ENCODE measurements at places on chromosomes 1 and 21.

DNA sequence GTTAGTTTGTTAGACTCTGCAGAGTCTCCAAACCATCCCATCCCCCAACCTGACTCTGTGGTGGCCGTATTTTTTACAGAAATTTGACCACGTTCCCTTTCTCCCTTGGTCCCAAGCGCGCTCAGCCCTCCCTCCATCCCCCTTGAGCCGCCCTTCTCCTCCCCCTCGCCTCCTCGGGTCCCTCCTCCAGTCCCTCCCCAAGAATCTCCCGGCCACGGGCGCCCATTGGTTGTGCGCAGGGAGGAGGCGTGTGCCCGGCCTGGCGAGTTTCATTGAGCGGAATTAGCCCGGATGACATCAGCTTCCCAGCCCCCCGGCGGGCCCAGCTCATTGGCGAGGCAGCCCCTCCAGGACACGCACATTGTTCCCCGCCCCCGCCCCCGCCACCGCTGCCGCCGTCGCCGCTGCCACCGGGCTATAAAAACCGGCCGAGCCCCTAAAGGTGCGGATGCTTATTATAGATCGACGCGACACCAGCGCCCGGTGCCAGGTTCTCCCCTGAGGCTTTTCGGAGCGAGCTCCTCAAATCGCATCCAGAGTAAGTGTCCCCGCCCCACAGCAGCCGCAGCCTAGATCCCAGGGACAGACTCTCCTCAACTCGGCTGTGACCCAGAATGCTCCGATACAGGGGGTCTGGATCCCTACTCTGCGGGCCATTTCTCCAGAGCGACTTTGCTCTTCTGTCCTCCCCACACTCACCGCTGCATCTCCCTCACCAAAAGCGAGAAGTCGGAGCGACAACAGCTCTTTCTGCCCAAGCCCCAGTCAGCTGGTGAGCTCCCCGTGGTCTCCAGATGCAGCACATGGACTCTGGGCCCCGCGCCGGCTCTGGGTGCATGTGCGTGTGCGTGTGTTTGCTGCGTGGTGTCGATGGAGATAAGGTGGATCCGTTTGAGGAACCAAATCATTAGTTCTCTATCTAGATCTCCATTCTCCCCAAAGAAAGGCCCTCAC is at the start of gene OLIG2:
TSS of gene OLIG2 (plus strand) at position 447 of the 954 bp plus-strand sequence. CDS start 928 bp downstream, outside the sequence.
- DNase-seq = no peak

DNA sequence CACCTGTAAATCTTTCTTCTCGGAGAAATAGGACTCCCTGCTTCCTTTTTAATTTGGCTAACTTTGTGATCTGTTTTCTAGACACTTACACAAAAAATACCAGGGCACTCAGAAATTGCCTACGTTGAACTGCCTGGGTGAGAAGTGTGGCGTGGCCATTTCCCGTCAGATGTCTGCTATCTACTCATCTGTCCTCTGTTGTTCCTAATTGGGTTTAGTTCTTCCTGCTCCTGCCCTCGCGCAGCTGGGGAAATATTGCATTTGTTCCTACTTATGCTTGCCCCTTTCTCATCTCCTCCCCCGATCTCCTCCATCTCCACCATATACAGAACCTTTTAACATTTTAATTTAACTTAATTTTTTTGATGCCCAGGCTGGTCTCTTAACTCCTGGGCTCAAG is 55.1 kb downstream of the CD58 start:
- no peak for DNase-seq

DNA sequence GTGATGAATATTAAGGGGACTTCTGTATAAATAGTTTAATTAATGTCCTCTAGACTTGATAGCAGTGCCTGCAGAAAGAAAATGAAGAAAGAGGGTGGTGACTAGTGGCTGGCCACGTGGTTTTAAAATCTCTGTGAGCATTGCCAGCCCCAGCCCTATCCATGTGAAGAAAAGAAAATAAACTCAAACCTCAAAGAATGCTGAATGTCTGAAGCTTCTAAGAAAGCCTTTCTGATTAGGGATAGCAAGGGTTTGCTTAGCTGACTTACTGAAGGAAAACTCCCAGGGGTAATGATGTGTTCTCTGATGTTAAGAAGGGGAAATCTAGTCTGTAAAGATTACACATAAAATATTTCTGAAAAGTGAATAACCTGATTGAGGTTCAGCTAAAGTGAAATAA is 31.8 kb downstream of the ADGRL2 start:
- no peak for DNase-seq

DNA sequence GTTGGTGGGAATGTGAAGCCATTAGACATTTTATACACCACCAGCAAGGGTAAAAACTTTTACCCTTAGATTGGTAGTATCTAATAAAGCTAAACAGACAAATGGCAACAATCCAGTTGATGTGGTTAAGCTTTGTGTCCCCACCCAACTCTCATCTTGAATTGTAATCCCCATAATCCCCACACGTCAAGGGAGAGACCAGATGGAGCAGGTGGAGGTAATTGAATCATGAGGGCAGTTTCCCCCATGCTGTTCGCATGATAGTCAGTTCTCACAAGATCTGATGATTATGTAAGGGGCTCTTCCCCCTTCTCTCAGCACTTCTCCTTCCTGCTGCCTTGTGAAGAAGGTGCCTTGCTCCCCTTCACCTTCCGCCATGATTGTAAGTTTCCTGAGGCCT is 602.3 kb downstream of the NUF2 start:
- DNase-seq = no peak

DNA sequence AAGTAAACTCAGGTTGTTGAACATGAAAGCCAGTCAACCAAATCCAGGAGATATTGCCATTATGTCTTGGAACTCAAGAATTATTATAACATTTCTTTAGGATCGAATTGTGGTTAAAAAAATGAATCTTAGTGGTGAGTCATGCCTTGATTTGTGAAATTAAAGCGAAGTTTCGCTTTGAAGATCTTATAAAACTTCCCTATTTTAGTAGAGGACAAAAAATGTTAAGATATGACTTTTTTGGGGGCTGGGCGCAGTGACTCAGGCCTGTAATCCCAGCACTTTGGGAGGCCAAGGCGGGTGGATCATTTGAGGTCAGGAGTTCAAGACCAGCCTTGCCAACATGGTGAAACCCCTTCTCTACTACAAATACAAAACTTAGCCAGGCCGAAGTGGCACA is 39.5 kb upstream of the PTBP2 start:
- no peak for DNase-seq

DNA sequence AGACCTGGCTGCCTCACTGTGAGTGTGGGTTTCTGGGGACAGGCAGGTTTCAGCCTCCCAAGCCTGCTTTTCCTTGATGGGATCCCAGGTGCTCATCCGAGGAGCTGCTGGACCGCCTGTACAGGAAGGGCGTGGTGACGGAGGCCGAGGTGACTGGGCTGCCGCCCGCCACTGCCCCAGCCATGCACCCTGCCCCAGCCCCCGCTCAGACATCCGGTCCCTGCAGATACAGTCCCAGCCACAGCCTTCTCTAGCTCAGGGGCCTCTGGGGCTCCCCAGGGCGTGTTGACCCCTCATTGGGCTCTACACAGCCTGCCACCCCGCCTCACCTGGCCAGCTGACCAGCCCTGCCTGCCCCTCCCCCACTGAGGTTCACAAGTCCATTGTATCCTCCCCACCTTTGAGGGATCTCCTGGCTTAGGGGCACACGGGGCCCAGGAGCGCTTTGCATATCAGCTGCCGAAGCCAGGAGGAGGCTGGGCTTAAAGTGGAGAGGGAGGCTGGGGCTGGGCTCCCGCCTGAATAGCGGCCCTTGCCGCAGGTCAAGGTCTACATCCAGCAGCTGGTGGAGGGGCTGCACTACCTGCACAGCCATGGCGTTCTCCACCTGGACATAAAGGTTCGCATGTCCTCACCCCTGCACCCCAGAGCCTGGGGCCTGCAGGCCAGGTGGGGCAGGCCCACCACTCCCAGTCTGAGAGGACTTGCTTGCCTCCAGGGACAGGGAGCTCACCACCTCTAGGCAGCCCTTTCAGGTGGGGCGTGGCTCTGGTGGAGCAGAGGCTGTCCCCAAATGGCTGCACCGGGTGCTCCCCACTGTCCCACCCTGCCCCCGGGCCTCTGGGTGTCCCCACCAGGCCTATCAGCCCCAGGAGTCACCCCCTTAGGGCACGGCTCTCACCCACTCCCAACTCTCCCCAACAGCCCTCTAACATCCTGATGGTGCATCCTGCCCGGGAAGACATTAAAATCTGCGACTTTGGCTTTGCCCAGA is 38.5 kb downstream of the TRIM11 start:
- no peak for DNase-seq

DNA sequence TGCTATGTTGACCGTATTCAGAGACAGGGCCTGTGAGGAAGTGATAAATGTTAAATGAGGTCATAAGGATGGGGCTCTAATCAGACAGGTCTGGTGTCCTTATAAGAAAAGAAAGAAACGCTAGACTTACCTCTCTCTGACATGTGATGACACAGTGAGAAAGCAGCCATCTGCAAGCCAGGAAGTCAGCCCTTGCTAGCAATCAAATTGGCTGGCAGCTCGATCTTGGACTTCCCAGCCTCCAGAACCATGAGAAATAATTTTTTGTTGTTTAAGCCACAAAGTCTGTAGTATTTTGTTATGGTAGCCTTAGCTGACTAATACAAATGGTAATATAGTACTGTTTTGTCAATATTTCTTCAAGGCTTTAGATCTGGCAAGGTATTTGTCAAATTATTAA is 25.1 kb upstream of the AGL start:
- no peak for DNase-seq

- no peak for DNase-seq
Observed at GRCh38 chr1:186225096-186225495, 150.0 kb downstream of the TPR start.

GRCh38 chr1:213689260-213689659 is 298.5 kb upstream of the PROX1 start:
- DNase-seq = no peak

Data from cortex of kidney (tissue), 1 donor.